ENCODE measurements at places on chromosomes 13 and 19.

DNA sequence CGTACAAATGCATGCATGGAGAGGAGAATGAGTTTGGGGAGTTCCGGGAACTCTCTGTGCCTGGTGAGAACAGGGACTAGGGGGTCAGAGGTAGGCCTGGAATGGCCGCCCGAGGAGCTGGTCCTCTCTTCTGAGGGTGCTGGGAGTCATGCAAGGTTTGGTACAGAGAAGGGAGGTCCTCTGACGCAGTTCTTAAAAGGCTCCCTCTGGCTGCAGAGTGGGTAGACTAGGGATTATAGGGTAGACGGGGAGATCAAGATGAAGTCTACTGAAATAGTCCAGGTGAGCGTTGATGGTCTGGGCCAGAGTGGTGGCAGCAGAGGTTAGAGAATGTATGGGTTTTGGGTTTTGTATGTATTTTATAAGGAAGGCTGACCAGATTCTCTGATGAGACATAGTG, 796 bp downstream of the ZNF304 start:
- no peak for DNase-seq

DNA sequence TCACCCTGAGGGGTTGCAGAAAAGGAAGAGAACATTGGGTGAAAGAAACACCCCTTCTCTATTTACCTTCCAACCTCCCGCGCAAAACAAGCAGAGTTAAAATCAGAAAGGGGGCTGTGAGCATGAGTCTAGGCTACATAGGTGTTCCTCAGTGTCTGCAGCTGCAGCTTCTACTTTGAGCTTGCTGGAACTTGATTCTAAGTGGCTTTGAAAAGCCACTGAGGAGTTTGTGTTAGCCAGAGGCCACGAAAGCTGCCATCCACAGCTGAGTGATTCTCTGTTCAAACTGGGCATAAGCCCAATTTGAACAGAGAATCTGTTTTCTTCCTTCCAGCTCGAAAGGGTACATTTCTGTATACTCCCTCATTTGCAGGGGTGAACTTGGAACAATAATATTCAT, 343.9 kb downstream of the PCDH9 start:
- DNase-seq = no peak

GRCh38 chr19:4015705-4016402, 8.3 kb downstream of the PIAS4 start:
- DNase-seq = no peak

DNA sequence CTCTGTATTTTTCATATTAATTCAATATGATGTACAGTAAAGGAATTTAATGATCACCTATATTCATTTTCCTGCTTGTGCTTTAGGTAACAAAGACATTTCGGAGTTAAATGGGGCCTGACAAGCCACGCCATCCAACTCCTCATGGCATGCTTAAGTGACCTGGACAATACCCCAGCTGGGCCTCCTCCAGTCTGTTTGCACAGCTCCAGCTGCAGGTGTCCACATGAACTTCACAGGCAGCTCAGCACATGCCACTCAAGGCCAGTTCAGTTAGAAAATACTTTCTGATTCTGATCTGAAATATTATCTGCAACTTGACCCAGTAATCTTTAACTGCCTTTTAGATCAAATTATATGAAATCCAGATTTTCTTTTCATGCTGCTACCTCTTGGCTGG, 89.6 kb upstream of the SLC15A1 start:
- no peak for DNase-seq

DNA sequence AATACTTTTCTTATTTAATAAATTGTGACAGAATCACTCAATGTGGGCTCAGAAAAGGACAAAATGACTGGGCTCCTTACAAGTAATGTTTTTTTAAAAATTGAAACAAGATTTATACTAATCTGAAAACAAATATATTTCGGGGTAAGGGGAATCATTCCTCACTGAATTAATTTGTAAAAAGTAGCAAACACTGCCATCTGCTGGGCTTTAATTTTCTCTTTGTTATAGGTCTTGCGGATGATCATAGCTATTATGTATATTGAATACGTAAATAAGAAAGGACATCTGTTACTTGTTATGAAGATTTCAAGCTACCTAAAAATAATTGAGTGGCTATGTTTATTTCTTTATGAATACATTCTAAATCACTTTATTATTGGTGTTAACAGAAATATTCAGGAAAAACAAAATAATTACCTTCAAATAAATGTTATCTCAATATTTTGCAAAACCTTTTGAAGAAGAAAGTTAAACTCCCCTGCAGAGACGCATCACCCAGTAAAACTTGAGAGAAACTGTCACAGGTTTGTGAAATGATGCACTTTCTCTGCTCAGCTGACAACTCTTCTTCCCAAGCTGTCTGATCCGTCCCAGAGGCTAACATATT, 17.8 kb upstream of the ENOX1 start:
- no peak for DNase-seq

- no peak for DNase-seq
These were observed 137.5 kb downstream of the SLITRK6 start for GRCh38 chr13:85661675-85662074.

DNA sequence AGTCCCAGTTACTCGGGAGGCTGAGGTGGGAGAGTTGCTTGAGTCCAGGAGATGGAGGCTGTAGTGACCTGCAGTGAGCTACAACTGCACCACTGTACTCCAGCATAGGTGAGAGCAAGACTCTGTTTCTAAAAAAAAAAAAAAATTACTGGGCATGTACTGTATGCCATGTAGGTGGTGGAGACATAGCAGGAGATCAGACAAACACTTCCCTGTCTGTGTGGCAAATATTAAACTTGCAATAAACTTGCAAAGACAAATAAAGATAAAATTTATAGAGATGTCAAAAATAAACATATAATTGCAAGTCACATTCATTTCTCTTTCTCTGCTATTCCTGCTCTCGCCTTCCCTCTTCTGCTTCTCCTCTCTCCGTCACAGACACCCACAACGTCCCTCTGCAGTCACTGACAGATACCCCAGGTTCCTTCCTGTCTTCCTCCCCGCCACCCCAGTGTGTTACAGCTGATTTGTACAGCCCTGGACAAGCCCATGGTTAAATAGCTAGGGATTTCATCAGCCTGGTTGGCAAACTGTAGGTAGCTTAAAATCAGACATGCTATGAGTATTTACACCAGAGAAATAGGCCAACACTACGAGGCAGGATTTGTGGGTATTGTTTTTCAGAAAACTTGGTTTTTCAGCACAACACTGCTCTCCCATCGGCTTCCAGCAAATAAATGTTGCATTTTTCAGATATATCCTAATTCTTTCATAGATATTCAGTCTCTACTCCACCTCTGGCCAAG, 1.3 kb upstream of the CD177 start:
- no peak for DNase-seq

Measured in cardiac septum (tissue), 1 donor.